Fibroblast of skin of right quadriceps (primary cell): ENCODE measurements at places on chromosomes 3 and 15.

DNA sequence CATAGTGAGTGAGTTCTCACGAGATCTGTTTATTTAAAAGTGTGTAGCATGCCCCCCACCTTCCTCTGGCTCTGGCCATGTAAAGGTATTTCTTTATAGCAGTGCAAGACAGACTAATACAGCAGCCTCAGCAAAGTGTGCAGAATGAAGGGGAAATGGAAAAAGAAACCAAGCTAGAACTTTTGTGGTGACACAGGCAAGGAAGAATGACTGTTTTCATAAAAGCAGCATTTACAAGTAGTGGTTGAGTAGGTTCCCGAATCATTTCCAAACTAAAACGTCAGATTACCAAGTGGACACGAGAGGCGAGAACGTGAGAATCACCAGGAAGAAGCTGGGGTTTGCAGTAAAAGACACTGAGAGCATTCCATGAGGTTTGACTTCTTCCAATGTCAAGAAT, 100.2 kb upstream of the AKAP13 start:
- no peak for DNase-seq

DNA sequence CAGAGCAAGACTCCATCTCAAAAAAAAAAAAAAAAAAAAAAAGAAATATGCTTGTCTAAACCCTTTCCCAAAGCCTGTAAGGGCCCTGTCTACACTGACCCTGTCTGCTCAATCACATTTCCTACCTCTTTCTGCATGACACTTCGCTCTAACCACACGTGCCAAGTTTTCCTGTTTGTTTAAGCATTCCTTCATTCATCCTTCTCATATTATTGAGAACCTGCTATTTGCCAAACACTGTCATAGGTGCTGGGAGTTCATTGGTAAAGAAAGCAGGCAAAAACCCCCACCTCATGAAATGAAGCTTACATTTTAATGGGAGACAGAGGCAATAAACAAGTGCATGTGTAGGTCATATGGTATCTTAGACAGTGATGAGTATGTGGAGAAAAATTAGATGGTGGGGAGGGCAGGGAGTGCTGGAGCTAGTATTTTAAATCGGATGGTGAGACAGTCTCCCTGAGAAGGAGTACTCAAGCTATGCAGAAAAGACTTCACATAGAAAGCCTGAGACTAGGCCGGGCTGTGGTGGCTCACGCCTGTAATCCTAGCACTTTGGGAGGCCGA, 48.0 kb downstream of the B3GNT5 start:
- DNase-seq: peak; percentile 57

- DNase-seq: no peak
These were observed 194.0 kb upstream of the LMCD1 start for GRCh38 chr3:8307545-8308110.

GRCh38 chr3:128725547-128726022, 398 bp upstream of the RAB7A start:
- no peak for DNase-seq

DNA sequence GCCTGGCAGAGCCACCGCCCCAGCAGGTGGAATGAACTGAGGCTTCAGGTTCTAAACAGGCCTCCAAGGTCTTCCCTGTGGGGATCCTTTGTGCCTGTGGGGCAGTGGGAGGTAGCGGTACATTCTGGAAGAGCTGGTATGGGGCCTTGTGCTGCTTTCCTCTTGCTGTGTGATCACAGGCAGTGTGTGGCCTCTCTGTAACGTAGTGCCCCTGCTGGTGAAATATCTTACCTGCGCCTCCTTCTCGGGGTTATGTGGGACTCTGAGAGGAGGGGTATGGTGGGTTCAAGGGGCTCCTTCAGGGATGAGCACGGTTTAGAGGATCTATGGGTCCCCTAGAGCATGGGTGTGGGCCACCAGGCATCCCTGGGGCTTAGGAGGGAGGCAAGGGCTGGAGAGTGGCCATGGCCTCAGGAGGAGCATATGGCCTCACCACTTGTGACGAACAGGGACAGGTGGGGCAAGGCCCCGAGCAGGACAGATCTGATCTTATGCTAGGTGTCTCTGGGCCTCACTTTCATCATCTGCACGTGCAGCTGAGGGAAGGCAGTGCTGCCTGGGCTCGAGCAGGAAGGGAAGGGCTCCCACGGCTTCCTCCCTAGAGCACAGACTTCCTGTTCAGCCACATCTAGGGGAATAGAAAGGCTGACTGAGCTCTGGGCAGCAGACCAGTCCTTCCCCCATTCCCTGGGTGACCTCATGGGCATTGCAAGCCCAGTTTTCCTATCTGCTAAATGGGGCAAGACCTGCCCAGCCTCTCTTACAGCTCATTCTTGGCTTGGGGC, 1.9 kb upstream of the ALS2CL start:
- DNase-seq: no peak

DNA sequence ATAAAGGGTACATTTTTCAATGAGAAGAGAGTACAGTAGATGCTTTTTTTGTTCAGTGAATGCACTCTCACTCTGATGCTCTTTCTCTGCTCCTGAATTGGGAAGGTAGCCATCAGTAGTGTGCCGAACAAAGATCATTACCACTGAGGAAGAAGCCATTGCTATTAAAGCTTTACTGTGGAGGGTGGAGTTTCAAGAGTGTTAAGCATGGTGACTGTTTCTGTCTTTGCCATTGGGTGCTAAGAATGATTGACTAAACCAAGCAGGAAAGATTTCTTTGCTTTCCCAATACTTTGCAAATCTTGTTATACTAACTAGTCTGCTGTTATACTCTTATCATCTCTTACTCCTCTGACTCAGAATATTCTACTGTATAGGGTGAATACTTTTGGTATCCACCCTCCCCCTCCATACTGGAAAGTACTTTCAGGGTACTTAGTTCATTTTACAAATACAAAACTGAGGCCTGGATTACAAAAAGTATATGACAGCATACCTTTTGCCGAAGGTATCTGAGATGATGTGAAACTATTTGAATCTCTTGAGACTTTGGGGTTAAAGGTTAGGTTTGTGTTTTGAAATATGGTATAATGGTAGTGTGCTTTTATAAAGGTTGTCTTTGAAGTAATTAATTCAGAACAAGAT, 1.7 kb downstream of the RAB11A start:
- DNase-seq: peak; percentile 42

DNA sequence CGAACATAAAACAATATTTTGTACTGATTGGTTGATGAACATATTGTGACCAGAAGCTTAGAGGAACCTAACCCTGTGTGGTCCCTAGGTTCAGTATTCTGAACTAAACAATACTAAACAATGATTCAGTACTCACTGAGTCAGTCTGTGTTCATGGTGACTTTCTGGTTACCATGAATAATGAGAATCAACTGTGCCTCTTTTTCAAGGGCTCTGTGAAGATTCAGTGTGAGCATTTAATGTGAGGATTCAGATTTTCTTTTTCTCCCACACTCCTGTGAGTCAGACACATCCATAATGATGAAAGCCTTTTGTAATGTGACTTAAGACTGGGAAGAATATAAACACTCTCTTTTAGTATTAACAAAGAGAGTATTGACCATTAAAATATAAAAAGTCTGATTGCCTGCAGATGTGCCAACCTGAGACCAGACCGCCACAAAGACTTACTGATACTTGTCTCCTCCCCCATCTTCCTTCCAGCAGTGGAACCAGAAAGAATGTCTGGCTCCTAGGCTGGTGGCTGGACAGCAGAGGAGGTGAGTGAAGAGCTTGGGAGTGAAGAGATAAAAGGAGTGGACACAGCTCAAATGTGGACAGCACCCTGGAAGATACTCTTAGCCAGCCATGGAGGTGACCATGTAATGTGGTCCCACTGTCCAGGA, 17.6 kb upstream of the ACTL6A start:
- DNase-seq: peak; percentile 90

- DNase-seq: no peak
These were observed 6.8 kb downstream of the NEIL1 start for GRCh38 chr15:75353604-75354003.

- no peak for DNase-seq
These were observed 74.7 kb downstream of the ANKRD28 start for GRCh38 chr3:15722877-15723623.

DNA sequence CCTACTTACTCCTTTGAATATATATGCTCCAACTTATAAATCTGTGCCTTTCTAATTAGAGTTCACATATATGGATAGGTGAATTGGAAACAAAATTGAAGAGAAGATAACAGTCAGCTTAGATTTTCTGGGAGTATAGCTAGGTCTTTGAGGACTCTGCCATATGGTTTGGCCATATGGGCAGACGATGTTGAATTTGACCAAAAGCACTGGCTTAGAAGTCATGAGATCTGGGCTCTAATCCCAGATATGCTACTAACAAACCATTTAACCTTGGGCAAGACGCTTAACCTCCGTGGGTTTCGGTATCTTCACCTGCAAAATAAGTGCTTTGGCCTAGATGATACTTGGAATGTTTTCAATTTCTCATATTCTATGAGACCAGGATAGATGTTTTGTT, 154.1 kb downstream of the LSAMP start:
- no peak for DNase-seq

- DNase-seq: no peak
These were observed 96.7 kb downstream of the ADCY5 start for GRCh38 chr3:123352134-123352554.
